Activated naive CD4-positive, alpha-beta T cell treated with anti-CD3 and anti-CD28 coated beads, Interleukin-2, amount 10 ng/mL, durations not matched to agents 5 hours and 36 hours (primary cell): ENCODE measurements at places on chromosomes 4 and X. TPM values are rescaled to one million over a fixed set of nuclear protein-coding genes. Genes with fewer than 3 reads are reported as not detected.

The CD99 gene
- total RNA-seq, result 297 TPM

The CDS1 gene
- 0.10 TPM for total RNA-seq

The CLGN gene
- total RNA-seq, result 0.07 TPM

The SSX3 gene
- not detected for total RNA-seq

The HPSE gene
- 20.7 TPM for total RNA-seq

The ARMCX2 gene
- 2.7 TPM for total RNA-seq

The PROM1 gene
- total RNA-seq, result not detected

The SCML2 gene
- total RNA-seq, result 1.7 TPM

The NUP62CL gene
- 2.4 TPM for total RNA-seq

The FATE1 gene
- total RNA-seq, result not detected

The KCNIP4 gene
- total RNA-seq, result not detected

The CLCN4 gene
- total RNA-seq, result not detected
